ENCODE measurements at places on chromosomes 7 and 10.

- no peak for DNase-seq
Measured at GRCh38 chr7:28316489-28316888, 95.8 kb upstream of the CREB5 start.

DNA sequence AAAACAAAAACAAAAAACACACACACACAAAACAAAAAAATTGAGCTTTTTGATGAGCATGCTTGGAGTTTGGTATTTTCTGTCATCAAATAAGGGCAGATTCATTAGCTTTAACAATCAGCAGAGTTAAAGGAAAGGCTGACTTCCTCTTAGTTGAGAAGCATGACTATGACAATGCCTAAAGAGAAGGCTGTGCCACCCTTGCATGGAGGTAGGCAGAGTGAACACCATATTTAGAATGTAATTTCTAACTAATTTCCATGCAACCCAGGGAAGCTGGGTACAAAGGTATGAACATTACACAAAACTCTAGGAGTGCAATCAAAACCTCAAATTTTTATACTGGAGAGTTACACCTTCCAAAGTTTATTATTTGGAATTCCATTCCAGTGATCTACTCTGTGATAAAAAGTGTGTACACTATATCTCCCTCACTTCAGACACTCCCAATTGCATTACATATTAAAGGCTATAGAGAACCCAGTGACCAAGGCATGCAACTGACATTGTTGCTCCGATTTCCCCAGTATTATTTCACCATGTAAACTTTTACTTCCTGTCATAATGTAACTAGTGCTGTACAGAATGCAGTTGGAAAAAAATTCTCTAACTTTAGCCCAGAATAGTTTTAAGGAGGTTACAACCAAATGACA lies 9.4 kb upstream of the CYCS start:
- no peak for DNase-seq

DNA sequence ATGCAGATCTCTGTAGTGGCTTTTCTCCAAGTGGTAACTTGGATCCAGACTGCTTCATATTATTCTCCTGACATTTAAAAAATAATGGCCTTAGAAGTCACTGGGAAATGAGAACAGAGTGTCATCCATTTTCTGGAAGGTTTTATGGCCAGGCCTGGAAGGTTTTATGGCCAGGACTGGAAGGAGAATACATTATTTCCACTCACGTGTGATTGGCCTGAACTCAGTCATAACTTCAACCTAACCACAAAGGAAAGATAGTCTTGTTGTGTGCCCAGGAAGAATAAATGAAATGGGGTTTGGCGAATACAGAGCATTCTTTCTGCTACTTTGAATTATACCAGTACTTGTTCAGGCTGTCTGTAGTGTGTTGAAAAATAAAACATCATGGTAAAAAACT lies 360.9 kb downstream of the GPAM start:
- no peak for DNase-seq

DNA sequence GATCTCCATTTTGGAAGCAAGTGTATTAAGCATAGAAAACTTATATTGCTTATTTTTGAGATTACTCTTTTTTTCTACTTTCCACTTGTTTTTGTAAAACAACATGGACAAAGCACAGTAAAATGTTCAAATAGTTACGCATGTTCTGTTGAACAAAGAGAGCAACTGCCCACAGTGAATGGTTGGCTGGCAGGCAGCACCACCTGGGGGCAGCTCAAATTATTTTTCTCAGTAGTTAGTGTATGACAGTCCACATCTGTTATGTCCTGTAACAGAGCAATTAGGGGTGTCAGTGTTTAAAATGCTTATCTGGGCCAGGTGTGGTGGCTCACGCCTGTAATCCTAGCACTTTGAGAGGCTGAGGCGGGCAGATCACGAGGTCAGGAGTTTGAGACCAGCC lies 46.1 kb upstream of the CACUL1 start:
- DNase-seq: peak; percentile 48

- DNase-seq: no peak
Measured at GRCh38 chr10:63115732-63116383, 17.3 kb upstream of the NRBF2 start.

Measured in RKO (cell line).